Activated CD8-positive, alpha-beta memory T cell treated with anti-CD3 and anti-CD28 coated beads, Interleukin-2, amount 10 ng/mL, durations not matched to agents 7 days and 5 days (primary cell): ENCODE measurements at places on chromosomes 4 and X. TPM values are rescaled to one million over a fixed set of nuclear protein-coding genes. Genes with fewer than 3 reads are reported as not detected.

- H3K4me3 ChIP-seq: no peak overlapping the region
- no peaks in the 10 kb centered on the region for H3K36me3 ChIP-seq
- H3K27ac ChIP-seq: no peak overlapping the region
- no peaks in the 10 kb centered on the region for H3K4me1 ChIP-seq
- H3K27me3 ChIP-seq: peaks cover 31% of the 10 kb centered on the region
Observed at GRCh38 chr4:7075962-7076695, 8.3 kb upstream of the GRPEL1 start.

GRCh38 chr4:8842614-8843013 is 29.0 kb downstream of the HMX1 start:
- H3K27me3 ChIP-seq: no peaks in the 10 kb centered on the region
- H3K27ac ChIP-seq: no peak overlapping the region
- DNase-seq: no peak
- H3K4me3 ChIP-seq: no peak overlapping the region

GRCh38 chr4:172822331-172822730 is 346.3 kb upstream of the GALNT7 start:
- H3K27ac ChIP-seq: no peak overlapping the region
- peaks cover 2% of the 10 kb centered on the region for H3K27me3 ChIP-seq
- DNase-seq: no peak
- no peaks in the 10 kb centered on the region for H3K4me1 ChIP-seq
- no peaks in the 10 kb centered on the region for H3K36me3 ChIP-seq

The RHOXF1 gene
- not detected for total RNA-seq

DNA sequence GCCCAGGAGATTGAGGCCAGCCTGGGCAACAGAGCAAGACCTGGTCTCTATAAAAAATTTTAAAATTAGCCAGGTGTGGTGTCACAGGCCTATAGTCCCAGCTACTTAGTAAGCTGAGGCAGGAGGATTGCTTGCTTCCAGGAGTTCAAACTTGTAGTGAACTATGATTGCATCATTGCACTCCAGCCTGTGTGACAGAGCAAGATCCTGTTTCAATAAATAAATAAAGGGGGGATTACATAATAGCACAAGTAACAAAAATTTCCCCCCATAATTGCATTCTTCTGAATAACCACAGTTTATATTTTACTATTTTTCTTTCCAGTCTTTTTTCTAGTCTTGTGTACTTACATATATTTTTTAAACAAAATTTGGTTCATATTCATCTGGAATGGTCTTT is 135.6 kb downstream of the CHIC2 start:
- no peak for DNase-seq
- no peak overlapping the region for H3K4me3 ChIP-seq
- peaks cover 10% of the 10 kb centered on the region for H3K27me3 ChIP-seq
- H3K27ac ChIP-seq: no peak overlapping the region
- no peaks in the 10 kb centered on the region for H3K4me1 ChIP-seq

The DGKK gene
- not detected for total RNA-seq

DNA sequence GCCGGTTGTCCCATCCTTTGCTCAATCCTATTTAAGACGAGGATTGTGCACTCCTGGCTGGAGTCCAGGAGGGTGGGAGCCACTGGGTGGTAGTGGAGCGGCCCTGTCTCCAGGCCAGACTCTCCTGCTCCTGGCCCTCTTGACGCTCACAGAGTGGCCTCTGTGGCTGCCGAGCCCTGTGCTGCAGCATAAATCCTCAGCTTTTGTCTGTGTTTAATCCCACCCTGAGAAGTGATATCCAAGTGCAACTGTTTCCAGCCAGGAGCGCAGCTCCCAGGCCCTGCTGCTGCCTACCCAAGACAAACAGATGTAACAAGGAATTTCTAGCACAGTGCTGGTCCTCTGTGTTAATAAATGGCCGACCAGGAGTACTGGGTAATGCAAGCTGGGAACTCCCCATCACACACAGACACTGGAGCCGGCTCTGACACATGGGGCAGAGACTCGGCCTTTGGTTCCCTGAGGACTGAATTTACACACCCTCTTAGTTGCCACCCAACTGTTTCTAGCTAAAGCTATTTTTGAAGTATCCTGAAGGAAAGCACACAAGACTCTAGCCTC is 85.3 kb downstream of the GATB start:
- H3K4me3 ChIP-seq: no peak overlapping the region
- H3K36me3 ChIP-seq: no peaks in the 10 kb centered on the region
- no peak for DNase-seq
- no peak overlapping the region for H3K27ac ChIP-seq

The ATP1B4 gene
- not detected for total RNA-seq

- no peaks in the 10 kb centered on the region for H3K4me1 ChIP-seq
- peaks cover 9% of the 10 kb centered on the region for H3K36me3 ChIP-seq
- no peak overlapping the region for H3K4me3 ChIP-seq
- DNase-seq: no peak
- no peak overlapping the region for H3K27ac ChIP-seq
Observed at GRCh38 chrX:42823443-42823842, 45.5 kb upstream of the PPP1R2C start.

DNA sequence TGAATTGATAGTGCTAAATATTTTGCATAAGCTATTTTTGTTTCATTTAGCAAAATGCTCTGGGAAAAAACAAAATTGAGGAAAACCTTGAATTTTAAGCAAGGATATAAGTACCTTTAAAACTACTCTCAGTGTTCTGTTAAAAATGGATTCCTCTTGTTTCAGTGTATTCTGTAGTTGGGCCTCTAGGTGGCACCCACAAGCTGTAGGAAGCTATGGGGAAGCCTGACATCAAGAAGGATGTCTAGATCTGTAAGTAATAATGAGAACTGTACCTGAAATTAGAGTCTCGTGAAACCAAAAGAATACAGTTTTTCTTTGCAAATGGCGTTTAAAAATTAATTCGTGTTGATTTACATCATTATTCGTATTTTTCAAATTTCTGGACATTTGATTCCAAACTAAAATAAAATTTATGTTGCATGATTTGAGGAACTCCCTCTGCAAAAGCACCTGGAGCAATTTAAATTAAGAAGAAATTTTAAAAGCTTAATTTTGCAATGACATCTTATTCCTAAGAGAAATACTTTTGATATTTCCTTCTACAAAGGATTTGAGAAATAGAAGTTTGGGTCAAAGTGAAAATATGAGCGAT is 51.2 kb downstream of the TMPRSS11E start:
- peaks cover 4% of the 10 kb centered on the region for H3K4me1 ChIP-seq
- no peak overlapping the region for H3K27ac ChIP-seq
- DNase-seq: peak; percentile 75
- H3K27me3 ChIP-seq: no peaks in the 10 kb centered on the region
- H3K36me3 ChIP-seq: no peaks in the 10 kb centered on the region

DNA sequence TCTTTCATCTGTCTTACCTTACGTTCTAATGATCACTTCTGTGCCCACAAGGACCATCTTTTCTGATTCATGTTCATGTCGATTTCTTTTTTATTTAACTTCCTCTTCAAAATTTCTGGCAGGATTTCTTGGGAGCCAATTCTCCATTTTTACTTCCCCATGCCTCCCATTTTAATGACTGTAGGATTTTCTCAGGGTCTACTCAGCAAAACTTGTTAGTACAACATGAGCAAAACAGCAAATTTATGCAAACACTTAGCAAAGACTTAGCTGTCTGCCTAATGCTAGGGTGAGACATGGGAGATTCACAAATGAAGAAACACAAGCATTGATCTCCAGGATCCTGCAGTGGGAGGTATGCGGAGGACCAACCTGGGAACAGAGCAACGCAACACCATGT is 5.5 kb downstream of the CD38 start:
- H3K27ac ChIP-seq: no peak overlapping the region
- H3K36me3 ChIP-seq: peaks cover 93% of the 10 kb centered on the region
- H3K4me1 ChIP-seq: peaks cover 71% of the 10 kb centered on the region
- no peak for DNase-seq
- H3K27me3 ChIP-seq: no peaks in the 10 kb centered on the region

GRCh38 chrX:97155816-97156215 is 272.1 kb downstream of the RPA4 start:
- DNase-seq: no peak
- H3K36me3 ChIP-seq: no peaks in the 10 kb centered on the region
- H3K27me3 ChIP-seq: no peaks in the 10 kb centered on the region
- H3K4me3 ChIP-seq: no peak overlapping the region

The SULT1B1 gene
- total RNA-seq: 0.50 TPM

- no peak overlapping the region for H3K27ac ChIP-seq
- no peak for DNase-seq
- no peak overlapping the region for H3K4me3 ChIP-seq
- peaks cover 66% of the 10 kb centered on the region for H3K36me3 ChIP-seq
- H3K4me1 ChIP-seq: peaks cover 2% of the 10 kb centered on the region
Observed at GRCh38 chr4:82969414-82969813, 41.2 kb downstream of the LIN54 start.

The RNF212 gene
- 3.2 TPM for total RNA-seq
